Left lung (tissue), 14 donors: ENCODE measurements at places on chromosomes 16 and 17. TPM values are rescaled to one million over a fixed set of nuclear protein-coding genes. Genes with fewer than 3 reads are reported as not detected.

The CAPNS2 gene
- total RNA-seq: 0.41 TPM

The EPOP gene
- 1.5 TPM for total RNA-seq

The EVI2B gene
- 80.4 TPM for total RNA-seq

The KCNAB3 gene
- 3.5 TPM for total RNA-seq

The TNFSF12 gene
- 50.5 TPM for total RNA-seq

The RSKR gene
- total RNA-seq: 8.4 TPM

The PRPSAP1 gene
- 52.8 TPM for total RNA-seq

The CACNG3 gene
- total RNA-seq: not detected

The SEPTIN12 gene
- not detected for total RNA-seq

The CLEC19A gene
- total RNA-seq: 0.39 TPM

The KRT17 gene
- 85.6 TPM for total RNA-seq

The KRT9 gene
- total RNA-seq: not detected

The SNAI3 gene
- 1.9 TPM for total RNA-seq

The ABCA9 gene
- total RNA-seq: 4.2 TPM

The SYCE1L gene
- 4.0 TPM for total RNA-seq

The COPZ2 gene
- 25.9 TPM for total RNA-seq

The NPB gene
- total RNA-seq: 0.60 TPM

The CCL17 gene
- 1.1 TPM for total RNA-seq

The CD300H gene
- total RNA-seq: not detected

The CDC6 gene
- total RNA-seq: 24.1 TPM

The CHD9NB gene
- total RNA-seq: 10.7 TPM

The CTNS gene
- total RNA-seq: 30.6 TPM

The DPEP2NB gene
- total RNA-seq: not detected

The CRHR1 gene
- not detected for total RNA-seq

The CCL8 gene
- 0.96 TPM for total RNA-seq

The SMIM36 gene
- total RNA-seq: not detected

The GP1BA gene
- 0.96 TPM for total RNA-seq

The GNAO1 gene
- 1.3 TPM for total RNA-seq

The MFSD6L gene
- 1.6 TPM for total RNA-seq

The HYDIN gene
- 3.3 TPM for total RNA-seq

The MAPT gene
- 1.9 TPM for total RNA-seq

The C16orf92 gene
- total RNA-seq: not detected

The ADGRG1 gene
- total RNA-seq: 53.2 TPM

The KRT25 gene
- not detected for total RNA-seq

The BCL6B gene
- total RNA-seq: 13.3 TPM

The COX6A2 gene
- 0.67 TPM for total RNA-seq

The SAMD14 gene
- total RNA-seq: 8.4 TPM

The THAP11 gene
- total RNA-seq: 26.2 TPM

The PITPNM3 gene
- 12.3 TPM for total RNA-seq

The SLFN14 gene
- total RNA-seq: 0.26 TPM
